Smooth muscle cell of the brain vasculature (primary cell): ENCODE measurements at places on chromosomes 13 and 19.

DNA sequence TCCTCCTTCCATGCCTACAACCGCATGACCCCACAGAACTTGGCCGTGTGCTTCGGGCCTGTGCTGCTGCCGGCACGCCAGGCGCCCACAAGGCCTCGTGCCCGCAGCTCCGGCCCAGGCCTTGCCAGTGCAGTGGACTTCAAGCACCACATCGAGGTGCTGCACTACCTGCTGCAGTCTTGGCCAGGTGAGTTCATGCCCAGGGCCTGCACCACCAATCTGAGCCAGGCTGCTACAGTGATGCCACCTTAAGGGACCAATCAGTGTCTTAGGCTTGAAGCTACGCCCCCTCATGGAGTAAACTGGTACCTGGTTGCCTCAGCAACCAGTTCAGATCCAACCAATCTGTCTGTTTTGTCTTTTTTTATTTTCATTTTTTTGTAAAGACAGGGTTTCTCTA, 5.2 kb downstream of the SYDE1 start:
- DNase-seq = no peak

DNA sequence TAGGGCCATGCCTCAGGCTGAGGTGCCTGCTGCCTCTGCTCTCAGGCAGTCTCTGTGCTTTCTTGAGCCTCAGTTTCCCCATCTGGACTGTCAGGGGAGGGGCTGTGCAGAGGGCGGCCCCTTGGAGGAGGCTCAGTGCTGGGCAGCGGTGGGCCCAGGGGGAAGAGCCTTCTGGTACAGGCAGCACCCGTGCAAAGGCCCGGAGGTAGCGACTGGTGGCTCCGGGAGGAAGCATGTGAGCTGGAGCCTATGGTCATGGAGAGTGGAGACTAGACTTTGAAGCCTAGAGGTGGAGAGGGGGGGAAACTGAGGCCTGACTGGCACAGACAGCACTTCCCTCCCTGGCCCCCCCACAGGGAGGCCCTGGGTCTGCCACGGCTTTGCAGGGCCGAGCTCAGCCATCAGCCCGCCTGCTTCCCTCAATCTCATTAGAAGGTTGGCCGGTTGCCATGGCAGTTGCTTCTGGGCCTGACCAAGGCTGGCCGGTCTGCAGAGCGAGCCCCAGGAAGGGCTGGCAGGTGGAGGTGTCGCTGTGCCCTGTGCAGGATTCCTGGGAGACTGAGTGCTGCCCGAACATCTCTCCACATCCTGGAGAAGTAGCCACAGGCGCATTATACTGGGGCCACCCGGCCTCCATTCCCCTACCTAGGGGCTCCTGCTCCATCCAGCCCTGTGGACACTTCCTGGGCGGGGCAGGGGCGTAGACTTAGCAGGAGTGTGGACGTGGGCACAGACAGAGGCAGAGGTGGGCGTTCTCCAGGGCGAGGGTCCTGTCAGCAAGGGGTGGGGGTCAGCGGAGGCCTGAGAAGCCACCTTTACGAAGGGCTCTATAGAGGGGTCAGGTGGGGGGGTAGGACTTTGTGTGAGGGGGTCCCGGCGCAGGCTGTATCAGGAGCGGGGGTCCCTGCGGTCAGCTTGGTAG, 53.2 kb downstream of the CRTC1 start:
- DNase-seq = no peak

DNA sequence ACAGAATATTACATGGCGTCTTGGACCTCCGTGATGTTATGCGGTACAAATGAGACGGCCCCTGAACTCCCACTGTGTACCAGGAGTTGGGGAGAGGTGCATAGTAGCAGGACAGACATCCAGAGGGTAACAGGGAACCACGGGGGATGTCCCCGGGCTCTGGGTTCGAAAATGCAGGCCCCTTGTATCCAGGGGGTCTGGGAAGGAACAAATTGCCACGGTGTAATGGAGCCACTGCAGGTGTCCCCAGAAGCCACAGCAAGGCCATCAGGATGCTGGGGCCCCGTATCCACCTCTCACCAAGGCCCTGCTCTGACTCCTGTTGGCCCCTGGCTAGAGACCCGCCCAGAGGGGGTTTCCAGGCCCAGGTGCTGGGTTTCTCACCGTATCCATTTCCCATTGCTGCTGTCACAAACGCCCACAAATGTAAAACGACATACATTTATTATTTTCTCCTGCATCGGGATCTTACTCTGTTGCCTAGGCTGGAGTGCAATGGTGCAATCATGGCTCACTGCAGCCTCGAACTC, 77.8 kb downstream of the INSR start:
- DNase-seq = no peak

- no peak for DNase-seq
Measured at GRCh38 chr13:91144054-91144453, 203.4 kb upstream of the MIR17HG start.

- no peak for DNase-seq
Measured at GRCh38 chr19:53333066-53333462, 485 bp upstream of the ZNF845 start.

- no peak for DNase-seq
Measured at GRCh38 chr19:33241530-33242101, 16.0 kb upstream of the SLC7A10 start.

GRCh38 chr19:21604351-21604926, 99.0 kb downstream of the ZNF429 start:
- DNase-seq = peak; percentile 9
